ENCODE measurements at places on chromosomes 2 and 18.

DNA sequence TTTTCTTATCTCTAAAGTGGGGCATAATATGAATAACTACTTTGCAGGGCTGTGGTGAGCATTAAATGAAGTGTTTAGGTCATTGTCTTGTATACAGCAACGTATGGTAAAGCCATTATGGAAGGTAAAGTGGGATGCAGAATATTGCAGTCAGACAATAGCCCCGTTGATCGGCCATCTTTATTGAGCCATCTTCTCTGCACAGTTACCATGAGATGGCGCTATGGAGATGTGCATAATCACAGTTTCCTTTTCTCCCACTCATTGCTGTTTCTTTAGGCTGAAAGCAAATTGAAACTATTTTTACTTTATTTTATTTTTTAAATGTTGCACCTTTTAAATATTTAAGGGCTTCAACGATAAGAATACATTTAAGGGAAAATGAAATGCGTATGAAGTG lies 108.9 kb downstream of the THSD7B start:
- no peak for DNase-seq

DNA sequence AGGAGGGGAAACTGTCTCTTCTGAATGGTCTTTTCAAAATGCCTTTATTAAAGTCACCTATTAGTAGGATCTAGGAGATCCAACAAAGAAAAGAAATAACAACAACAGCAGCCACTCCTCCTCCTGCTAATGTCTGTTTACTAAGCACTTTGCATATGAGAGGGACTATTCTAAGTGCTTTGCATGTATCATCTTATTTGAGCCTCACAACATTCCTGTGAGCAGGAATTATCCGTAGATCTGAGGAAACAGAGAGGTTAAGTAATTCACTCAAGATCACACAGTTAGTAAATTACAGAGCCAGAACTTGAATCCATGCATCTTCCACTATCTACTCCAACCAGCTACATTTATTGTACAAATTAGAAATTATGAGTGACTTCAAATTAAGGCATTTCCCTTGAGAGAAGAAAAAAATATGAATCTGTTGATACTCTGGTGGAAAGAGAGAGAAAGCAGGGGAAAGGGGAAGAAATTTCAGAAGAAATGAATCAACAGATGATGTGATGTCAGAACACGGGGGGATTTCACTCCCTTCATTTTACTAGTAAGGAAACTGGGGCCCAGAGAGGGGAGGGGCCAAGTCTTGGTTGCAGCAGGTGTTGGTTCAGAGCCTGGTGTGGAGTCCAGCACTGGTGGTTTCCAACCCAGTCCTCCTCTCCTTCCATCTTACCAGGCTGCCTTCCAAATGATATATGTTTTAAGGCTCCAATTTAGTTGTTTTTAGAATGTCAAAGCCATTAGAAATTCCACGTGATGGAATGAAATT lies 49.7 kb downstream of the TSN start:
- DNase-seq, result peak; percentile 43

DNA sequence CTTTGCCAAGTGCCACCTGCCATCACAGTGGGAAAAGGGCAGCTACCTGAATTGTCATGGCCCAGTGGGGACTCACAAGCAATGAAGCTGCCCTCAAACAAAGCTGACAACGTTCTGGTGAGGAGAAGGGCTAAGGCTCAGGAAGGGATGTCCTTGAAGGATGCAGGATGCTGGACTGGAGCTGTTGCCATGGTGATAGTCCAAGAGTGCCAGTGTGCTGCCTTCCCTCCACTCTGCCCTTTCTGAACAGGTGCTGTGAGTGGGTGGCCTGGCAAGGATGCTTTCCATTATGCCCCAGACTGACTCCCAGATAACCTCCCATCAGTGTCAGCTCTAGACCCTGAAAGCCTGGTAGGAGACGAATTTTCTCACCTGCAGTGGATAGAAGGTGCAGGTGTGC lies 137.8 kb upstream of the GYPC start:
- no peak for DNase-seq

DNA sequence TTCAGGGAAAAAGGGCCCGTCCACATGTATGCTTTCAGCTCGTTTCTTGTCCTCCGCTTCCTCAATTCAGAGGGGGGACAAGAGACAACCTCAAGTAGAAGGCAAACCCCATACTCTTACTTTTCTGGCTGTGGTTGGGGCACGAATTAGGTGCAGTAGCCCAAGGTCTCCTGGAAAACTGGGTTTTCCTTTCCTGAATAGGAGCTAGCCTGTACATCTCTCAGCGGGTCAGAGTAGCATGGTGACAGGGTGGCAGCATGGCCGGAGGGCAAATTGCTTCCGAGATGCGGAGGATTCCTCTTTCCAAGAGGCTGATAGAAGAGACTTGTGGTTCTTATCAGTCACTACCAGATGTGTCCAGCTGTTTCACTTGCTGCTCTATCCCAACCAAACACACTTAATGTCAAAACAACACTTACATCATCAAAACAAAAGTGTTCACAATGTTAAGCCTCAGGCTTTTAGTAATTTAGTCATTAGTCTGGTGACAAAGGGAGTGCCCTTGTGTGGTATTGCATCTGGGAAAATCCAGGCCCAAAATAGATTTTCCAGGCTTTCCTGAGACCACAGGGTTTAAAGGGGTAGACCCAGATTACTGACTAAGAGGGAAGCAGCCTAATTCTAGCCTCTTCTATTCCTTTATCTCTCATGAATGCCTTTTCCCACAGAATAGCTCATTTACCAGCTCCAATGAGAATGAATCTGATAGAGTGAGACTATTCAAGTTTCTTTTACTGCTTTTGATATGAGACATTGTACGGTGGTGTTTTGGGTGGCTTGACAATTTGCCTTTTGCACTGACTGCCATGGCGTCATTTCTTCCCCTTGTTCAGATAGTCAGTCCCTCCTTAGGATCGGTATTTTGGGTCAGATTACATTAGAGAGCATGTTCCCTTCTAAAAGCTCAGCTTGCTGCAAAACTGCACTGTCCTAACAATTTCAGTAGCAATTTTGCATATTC lies 162.0 kb downstream of the LTBP1 start:
- DNase-seq, result no peak

DNA sequence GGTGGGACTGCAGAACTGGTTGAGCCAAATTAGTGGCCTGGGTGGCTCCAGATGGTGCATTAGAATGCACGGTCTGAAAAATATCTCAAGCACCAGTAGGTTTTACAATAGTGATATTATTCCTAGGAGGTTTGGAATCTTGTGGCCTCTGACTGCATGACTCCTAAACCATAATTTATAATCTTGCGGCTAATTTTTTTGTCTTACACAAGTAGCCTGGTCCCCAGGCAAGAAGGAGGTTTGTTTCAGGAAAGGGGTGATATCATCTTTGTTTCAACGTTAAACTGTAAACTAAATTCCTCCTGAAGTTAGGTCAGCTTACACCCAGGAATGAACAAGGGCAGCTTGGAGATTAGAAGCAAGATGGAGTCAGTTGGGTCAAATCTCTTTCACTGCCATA lies 98.9 kb upstream of the ARL4C start:
- DNase-seq, result no peak

DNA sequence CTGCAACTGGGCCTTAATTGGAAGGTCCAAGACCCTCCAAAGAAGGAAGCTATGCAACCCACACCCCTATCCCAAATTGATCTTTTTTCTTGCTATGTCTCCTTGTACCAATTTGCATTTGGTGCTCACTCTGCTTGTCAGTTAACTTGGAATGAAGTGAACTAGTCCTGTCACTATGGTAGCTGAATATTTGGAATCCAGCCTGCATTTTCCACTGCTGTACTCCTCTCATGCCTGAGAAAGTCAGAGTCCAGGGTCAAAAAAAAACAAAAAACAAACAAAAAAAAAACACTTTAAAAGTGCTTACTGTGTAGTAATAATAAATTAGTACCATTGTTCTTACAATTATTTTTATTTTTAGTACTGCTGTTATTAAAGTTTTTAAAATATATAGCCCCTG lies 462.8 kb upstream of the SLC8A1 start:
- no peak for DNase-seq

- peak; percentile 18 for DNase-seq
These were observed 53.9 kb downstream of the DYNC1I2 start for GRCh38 chr2:171741189-171741588.

GRCh38 chr18:67276638-67277037 lies 239.9 kb downstream of the DSEL start:
- DNase-seq, result no peak

- no peak for DNase-seq
These were observed 22.4 kb downstream of the CAPG start for GRCh38 chr2:85387754-85388153.

- no peak for DNase-seq
These were observed 60.2 kb downstream of the DPP4 start for GRCh38 chr2:162013514-162014475.

DNA sequence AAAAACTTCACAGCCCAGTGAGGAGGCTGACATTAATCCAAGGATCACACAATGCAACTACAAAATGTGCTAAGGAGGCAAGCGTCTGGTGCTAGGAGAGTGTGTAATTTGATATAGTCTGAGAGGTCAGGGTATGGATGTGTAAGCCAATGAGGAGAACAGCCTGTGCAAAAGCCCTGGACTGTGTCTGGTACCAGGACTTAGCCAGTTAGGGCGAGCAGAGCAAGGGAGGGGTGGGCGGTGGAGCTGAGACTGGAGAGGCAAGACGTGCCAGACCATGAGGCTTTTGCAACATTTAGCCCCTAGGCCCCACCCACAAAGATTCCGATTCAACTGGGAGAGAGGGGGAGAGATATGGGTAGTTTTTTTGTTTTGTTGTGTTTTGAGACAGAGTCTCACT lies 33.5 kb upstream of the SPRED2 start:
- no peak for DNase-seq

DNA sequence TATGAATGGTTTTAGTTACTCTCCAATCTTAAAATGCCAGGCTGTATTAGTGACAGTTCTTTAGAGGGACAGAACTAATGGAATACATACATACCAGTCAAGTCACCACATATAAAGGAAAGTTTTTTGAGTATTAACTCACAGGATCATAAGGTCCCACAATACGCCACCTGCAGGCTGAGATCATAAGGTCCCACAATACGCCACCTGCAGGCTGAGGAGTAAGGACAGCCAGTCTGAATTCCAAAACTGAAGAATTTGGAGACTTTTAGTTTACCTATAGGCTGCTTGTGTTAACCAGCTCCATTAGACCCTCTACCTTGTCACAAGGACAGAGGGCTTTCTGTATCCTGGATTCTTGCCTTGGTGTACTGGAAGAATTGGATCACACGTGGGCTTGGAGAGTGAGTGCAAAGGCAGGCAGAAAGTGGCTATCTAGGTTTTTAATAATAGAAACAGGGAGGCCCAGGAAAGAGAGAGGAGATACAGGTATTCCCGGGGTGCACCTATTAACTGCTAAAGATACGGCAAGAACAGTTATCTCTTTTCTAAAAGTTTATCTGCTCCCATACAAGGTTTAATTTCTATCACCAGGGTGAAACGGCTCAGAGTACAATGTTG lies 234.9 kb upstream of the CYRIA start:
- DNase-seq, result no peak

DNA sequence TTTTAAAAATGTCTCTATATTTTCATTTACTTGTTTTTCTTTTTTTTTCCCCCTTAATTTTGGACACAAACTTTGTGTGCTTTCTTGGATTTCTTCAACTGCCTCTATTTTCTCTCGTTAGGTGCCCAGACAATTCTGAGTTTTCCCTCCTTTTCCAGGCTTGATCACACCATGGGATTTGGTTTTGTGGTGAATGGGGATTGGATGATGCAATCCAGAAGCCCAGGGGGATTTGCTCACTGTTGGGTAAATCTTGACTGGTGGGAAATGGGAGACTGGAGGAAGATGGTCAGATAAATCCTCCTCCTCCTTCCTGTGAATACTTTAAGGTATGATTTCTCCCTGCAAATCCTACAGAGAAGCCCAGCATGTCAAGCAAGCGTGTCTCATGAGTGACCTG lies 19.5 kb upstream of the PAX8 start:
- DNase-seq, result no peak

- DNase-seq, result no peak
These were observed 442.9 kb downstream of the KCNJ3 start for GRCh38 chr2:155141418-155141817.

DNA sequence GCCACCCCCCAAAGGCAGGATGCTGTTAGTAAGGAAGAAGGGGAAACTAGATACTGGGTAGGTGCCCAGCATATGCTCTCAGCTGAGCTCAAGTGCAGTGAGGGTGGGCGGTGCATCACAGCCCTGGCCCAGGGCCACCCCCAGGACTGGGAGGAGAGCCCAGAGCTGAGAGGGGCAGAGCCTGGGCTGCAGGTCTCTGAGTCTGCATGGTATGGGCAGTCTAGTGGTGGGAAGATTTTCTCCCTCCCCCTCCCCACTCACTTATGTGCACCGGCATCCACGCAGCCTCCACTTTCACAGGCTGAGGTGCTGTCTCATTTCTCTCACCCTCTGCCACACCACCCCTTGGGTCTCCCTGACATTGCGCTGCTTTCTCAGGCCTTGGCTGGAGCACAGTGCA lies 48.5 kb upstream of the CAB39 start:
- peak; percentile 62 for DNase-seq

GRCh38 chr2:241441492-241441891 lies 66.9 kb downstream of the STK25 start:
- no peak for DNase-seq

GRCh38 chr2:225512876-225513540 lies 113.5 kb downstream of the NYAP2 start:
- no peak for DNase-seq

- DNase-seq, result no peak
These were observed 200.4 kb downstream of the MEMO1 start for GRCh38 chr2:31810200-31810917.

GRCh38 chr2:10868465-10869314 lies 43.0 kb upstream of the KCNF1 start:
- DNase-seq, result no peak

- no peak for DNase-seq
These were observed 64.2 kb downstream of the TGOLN2 start for GRCh38 chr2:85263591-85263990.

GRCh38 chr2:120381661-120382060 lies 35.7 kb downstream of the INHBB start:
- no peak for DNase-seq

DNA sequence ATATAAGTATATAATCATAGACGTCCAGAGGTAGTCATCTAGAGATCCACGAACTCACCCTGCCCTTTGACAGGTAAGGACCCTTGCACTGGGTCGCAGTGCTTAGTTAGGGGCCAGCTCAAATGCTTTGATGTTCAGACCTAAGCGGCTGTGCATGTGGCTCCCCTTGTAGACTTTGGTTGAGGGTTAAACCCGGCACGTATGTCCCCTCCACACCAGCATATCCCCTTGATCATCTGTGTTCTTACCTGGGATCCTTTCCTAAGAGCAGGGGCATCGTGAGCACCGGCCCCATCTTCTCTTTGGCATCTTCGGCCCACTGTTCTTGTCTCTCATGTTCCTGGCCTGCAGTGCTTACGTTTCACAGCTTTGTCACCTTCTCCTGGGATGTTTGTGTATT lies 31.4 kb downstream of the GRHL1 start:
- DNase-seq, result no peak

- DNase-seq, result no peak
These were observed 1.1 kb upstream of the TTR start for GRCh38 chr18:31590570-31590969.
